ENCODE measurements at places on chromosomes 3 and 15.

DNA sequence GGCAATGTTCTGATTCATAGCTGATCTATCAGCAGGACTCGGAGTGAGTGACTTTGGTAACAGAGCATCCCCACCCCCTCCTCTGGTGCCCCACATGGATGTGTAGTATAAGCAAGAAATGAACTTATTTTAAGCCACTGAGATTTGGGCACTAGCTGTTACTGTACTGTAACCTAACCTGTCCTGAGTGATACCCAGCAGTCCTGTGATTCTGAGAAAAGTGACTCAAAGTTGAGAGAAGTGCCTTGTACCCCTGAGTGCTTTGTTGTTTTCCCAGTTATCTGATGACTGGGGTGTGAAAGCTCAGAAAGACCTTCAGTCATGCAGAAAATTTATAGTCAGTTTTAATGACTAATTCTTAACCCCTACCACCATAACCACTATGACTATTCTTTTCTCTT, 439.9 kb upstream of the RBMS3 start:
- peak; percentile 6 for DNase-seq

DNA sequence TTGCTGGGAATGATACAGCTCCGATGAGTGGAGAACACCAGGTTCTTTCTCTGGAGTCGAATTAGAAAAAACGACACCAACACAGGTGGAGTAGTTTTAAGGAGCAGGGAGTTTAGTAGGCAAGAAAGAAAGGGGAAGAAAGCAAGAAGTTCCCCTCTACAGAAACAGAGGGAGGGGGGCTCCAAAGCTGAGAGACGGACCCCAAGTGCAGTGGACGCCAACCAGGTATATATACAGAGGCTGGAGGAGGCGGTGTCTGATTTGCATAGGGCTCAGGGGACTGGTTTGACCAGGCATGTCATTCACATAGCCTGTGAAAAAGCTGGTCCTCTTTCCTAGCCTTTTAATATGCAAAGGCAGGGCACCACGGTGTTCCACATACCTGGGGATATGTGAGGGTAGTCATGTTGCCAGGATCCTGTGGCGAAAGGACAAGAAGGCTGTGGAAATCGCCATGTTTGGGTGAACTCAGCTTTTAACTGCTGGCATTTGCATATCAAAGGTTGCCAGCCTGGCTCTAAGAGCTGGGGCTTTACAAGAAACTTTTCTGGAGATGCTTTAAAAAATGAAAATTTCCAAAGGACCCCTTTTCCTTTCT, 887.4 kb upstream of the EPHA6 start:
- no peak for DNase-seq

GRCh38 chr3:39287216-39288164, 7.7 kb upstream of the CX3CR1 start:
- DNase-seq: no peak

DNA sequence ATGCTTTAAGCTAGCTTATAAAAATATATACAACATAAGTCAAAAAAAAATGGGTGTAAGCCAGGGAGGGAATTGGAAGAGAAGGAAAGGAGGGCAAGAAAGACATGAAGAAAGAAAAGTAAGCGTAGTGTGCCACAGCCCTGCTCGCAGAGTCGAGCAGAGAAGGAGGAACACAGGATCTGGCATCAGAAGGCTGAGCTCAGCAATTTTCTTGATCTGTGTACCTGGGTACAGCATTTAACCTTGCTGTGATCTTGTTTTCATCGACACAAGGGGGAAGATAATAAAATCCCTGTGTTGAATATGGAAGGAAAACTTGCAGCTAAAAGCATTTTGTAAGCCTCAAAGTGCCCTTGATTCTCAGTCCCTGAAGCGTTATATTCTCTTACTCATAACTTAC, 23.7 kb upstream of the C2CD4B start:
- DNase-seq: no peak

DNA sequence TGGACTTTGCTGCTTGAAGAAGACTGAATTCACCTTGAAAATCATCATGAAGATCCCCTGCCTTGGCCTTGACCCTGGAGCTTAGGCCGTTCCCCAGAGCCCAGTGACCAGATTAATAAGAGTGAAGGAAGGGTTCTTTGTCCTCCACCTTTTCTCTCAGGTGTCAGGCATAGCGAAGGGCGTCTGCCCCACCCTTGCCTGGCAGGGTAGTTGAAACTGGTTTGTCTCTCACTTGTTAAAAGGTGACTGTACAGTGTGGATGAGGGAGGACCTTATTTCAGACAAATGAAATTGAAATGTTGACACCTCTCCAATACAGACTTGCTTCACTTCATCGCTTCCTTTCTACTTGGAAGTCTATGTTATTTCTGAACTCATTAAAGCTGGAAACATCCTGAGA, 223.7 kb upstream of the BHLHE40 start:
- no peak for DNase-seq

DNA sequence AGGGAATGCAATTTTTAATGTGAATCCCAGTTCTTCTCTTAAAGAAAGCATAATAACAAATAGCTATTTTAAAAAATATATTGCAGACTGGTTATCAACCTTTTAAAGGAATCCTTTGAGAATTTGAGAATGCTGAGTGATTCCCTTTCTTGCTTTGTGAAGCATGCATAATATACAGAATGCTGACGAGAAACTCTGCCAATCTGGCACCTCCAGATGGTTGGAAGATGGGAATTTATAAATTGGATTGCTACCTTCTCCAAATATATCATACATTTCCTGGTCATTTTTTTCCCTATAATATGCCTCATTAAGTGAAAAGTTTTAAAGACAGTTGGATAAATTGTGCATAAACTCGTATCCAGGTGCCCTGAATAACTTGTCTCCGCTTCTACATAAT, 333.9 kb upstream of the ARPP21 start:
- no peak for DNase-seq

- DNase-seq: no peak
Measured at GRCh38 chr15:48191574-48192225, at the start of gene CTXN2. Gene CTXN2 (plus strand): TSS chr15:48191665. CDS start chr15:48201301, 9,636 bp downstream.

DNA sequence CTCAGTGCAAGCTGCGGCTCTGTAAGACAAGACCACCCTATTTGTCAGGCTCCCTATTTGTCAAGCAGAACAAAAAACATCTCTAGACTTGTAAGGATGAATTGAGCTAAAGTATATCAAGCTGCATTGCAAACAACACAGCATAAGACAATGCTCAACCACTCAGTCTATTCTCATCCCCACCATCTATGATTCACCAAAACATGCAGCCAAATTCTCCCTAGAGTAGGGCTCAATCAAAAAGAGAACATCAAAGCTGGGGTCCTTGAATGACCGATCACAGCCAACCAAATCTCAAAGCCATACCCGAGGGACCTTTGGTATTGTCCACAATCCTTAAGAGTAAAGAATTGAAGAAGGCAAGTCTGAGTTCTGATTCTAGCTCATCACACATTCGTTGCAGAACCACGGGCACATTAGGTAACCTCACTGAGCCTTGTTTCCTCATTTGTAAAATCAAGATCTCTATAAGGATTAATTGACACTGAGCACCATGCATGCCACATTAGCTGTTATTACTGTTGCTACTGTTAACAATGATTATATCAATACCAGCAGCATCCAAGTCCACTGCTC, 31.2 kb downstream of the RFTN1 start:
- no peak for DNase-seq

DNA sequence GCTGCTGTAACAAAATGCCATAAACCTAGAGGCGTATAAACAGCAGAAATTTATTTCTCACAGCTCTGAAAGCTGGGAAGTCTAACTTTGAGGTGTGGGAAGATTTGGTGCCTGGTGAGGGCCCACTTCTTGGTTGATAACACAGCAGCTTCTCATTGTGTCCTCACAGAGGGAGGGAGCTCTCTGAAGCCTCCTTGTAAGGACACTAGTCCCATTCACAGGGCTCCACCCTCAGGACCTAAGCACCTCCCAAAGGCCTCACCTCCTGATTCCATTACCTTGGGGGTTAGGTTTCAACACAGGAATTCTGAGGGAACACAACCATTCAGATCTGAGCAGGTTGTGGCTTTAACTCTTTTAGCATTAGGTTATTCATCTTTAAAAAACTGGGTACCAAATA, 380.3 kb upstream of the ATP10A start:
- no peak for DNase-seq

DNA sequence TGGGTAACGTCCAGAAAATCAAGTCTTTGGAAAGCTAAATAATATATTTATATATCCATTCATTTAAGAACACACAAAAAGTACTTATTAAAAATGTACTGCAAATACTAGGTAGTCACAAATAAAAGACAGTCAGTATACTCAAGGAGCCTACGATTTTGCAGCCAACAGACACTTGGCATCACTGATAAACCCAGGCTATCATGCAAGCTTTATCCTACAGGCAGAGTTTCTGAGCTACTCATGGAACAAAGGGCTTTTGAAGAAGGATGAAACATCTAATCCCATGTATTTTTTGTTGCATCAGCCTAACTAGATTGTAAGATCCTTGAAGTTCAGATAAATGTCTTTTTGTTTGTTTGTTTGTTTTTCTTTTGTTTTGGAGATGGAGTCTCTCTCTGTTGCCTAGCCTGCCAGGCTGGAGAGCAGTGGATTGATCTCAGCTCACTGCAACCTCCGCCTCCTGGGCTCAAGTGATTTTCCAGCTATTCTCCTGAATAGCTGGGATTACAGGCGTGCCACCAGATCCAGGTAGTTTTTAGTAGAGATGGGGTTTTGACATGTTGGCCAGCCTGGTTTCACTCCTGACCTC, 319.4 kb upstream of the MDFIC2 start:
- no peak for DNase-seq

DNA sequence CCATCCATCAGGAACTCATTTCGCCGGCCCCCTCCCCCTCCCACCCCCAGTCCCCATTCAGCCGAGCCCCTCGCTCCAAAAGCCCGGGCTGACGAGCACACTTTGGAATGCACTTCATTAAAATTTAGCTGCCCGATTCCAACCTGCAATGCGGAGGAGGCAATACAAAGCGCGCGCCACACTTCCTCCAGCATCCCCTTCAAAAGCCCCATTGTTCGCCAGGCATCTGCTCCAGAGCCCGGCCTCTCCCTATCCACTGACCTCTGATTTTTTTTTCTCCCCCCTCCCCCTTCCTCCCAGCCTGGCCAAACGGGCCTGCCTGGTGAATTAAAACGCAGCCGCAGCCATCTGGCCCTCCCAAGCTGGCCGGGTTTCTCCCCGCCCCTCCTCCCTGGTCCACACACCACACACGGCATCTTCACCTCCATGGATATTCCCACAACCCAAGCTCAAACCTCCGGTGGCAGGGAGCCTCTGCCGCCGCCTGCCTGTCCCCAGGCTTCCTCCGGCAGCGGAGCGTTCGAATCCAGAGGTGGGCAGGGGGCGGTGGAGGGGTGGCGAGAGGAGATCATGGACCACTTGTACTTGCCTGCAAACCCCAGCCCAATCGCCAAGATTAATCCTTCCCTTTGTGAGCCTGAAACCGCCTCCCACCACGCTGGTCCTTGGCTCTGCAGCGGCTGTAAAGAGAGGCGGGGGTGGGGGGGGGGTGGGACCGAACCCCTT, 441.3 kb downstream of the MAGI1 start:
- peak; percentile 28 for DNase-seq

DNA sequence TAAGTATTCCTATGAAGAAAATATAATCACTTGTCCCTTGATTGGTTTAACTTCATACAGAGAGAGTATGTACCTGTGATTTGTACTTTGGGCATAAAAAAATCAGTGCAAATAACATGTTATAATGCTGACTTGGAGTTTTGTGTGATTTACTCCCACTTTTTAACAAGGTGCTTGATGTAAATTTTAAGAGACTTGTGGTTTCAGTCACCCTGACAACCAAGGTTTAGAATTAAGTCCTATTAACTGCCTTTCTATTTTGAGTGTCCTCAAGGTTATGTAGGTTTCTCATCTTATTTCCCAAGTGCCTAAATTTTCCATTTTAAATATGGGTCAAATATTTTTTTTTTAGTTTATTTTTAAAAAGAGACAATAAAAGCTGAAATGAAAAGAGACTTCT, 244.6 kb downstream of the CADPS start:
- no peak for DNase-seq

- DNase-seq: no peak
Measured at GRCh38 chr15:29435811-29436210, 166.2 kb upstream of the NSMCE3 start.

DNA sequence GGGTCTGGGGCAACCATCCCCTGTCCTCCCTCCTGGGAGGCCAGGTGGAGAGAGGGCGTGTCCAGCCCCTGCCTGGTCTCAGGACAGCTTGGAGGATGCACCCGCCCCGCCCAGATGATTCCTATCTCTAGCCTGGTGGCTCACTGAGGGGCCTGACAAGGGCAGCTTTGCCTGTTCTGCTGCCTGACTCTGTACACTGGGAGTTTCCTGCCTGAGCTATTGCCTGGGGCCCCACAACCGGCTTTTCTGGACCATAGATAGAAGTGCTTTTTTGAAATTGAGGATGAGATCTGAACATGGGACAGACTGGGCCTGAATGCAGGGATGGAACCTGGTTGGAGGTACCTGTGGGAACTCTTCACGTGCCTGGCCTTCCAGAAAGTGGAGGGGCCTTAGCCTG, 751 bp upstream of the PLA2G4E start:
- no peak for DNase-seq

DNA sequence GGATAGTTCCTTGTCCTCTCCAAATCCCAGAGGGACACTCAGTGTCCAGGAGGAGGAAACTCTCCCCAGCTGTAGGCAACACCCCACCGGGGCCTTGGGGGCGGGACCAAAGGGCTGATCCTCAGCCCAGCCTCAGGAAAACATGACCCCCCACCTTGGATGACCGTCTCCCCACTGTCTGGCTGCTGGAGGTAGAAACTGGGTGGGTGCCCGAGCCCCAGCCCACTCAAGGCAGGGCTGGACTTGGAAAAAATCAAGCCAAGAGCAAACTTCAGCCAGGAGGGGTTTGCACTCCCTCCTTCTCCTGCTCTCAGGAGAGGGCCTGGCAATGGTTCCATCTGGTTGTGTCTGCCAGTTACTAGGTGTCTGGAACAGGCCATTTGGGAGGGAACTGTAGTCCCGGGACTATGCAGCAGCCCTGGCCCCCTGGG, 3.6 kb upstream of the RASL12 start:
- DNase-seq: no peak

DNA sequence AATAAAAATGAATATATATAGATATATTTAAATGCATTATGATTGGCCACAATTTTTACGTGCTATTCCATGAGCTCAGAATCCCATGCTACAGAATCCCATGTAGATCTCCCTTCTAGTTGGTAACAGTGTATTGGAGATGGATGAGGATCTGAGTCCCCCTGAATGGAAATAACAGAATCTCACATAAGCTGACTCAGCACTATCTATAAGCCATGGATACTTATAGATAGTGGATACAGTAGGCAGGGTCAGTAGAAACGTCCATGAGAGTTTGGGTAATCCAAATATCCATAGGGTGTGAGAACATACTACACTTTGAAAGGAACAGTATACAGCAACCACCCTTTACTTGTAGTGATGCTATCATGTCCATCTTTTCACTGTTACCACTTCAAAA, 375.4 kb downstream of the EPHA6 start:
- DNase-seq: no peak

DNA sequence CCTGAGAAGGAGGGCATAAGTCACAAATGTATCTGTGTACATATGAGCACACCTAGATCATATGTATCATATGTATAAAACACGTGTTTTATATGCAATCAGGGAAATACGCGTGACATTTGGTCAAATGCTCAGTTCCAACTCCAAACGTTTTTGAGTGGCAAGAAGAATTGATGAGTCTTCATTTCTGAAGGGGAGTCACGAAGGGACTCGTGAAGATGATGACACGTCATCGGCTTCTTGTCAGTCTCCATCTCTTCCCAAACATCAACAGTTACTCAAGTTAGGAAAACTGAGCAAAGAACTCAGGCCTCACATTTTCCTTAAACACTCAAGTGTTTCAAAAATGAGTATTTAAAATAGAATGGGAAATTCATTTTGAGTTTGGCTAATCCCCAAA, 79.4 kb downstream of the B3GNT5 start:
- no peak for DNase-seq

- no peak for DNase-seq
Measured at GRCh38 chr15:57797568-57798267, 91.2 kb downstream of the POLR2M start.

Data from ELR (cell line).